ENCODE measurements at places on chromosomes 12 and 14.

DNA sequence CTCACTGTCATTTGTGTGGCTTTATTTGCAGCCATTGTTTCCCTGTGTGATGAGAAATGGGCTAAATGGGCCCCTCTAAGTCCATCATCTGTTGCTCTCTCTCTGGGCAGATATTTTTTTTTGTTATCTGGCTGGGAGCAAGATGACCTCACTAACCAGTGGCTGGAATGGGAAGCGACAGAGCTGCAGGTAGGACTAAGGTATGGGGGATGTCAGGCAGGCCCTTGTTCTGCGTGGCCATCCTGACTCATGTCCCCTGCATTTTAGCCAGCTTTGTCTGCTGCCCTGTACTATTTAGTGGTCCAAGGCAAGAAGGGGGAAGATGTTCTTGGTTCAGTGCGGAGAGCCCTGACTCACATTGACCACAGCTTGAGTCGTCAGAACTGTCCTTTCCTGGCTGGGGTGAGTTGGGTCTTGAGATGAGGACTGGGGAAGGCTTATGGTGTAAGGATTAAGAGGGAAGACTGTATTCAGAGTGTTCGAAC is 1.3 kb downstream of the MARS1 start:
- DNase-seq = no peak

GRCh38 chr14:103284574-103285467 is 49.2 kb upstream of the EIF5 start:
- no peak for DNase-seq

DNA sequence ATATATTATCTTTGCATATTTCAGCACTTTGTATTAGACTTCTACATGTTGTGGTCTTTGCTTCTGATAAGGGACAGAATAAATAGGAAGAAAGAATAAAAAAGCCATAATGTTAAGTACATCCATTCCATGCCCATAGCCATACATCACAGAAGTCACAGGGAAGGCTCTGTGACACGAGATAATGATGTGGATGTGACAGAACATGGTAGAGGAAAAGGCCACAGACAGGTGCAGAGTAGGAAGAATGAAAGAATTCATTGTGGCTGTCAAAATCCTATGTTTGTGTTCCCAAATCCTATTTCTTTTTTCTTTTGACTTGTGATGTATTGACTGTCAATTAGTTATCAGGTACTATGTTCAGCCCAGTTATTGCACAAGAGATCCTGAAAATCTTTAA is 38.4 kb downstream of the BICD1 start:
- no peak for DNase-seq

DNA sequence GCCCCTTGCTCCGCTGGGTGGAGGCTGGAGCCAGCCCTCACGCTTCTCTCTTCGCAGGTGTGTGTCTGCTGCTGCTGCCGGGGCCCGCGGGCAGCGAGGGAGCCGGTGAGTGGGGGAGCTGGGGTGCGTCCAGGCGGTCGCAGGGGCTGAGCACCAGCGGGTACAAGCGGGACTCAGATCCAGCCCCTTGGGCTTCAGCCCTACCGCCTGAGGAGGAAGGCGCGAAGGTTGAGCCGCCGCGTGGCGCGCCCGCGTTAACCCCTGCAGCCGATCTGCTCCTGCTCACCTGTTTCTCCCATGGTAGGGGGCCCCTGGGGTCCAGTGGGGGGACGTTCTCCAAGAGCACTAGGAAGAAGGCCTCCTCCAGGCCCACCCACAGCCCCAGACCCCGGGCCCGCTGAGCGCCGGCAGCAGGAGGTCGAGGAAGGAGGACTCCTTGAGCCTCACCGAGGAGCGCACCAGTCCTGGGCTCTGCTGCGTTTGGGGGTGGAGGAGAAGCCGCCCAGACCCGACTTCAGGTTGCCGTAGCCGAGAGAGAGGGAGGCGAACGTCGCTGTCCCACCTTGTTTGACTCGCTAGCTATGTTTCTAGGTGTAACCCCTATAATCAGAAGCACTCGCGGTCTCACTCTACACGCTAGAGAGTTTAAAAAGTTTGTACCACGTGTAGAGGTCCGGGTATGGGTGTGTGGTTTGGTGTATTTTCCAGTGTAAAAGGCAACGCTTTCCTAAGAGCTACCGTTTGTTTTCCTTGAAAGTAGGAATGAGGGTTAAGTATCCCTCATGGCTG is 834 bp downstream of the COCH start:
- peak; percentile 20 for DNase-seq

DNA sequence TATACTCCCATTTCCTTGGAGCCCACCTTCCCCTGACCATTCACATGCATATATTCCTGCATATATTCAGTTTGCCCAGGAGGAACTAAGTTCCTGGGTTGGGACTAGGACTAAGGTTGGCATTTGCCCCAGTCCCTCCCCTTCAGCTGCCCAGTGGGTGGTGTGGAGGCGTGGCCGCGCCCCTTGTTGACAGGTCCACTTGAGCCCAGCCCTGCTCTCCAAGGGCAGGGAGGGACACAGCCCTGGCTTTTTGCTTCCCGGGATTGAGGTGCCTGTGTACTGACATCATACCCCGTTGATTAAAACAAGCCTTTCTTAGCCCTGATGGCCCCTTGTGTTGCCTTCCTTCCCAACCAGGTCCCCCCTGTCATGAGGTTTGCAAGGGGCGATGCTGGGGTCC is 7.3 kb downstream of the ERBB3 start:
- no peak for DNase-seq

GRCh38 chr12:71354871-71355270 is 84.7 kb upstream of the LGR5 start:
- no peak for DNase-seq

DNA sequence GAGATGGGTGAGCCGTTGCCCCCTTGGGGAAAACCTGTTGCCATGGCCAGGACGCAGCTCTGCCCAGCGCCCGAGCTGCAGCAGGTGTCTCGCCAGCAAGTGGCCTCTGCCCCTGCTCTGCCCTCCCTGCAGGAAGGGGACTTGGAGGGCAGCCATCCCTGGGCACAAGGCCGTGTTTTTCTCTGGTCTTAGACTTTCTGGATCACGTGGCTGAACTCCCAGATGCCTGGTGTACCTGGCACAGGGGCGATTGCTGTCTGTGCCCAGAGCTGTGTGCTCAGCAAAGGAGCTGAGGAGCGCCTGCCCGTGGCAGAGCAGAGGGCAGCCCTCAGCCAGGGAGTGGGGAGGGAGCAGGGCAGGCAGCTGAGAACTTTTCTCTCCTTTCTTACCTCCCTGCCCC is 38.0 kb downstream of the TMEM63C start:
- DNase-seq = no peak

DNA sequence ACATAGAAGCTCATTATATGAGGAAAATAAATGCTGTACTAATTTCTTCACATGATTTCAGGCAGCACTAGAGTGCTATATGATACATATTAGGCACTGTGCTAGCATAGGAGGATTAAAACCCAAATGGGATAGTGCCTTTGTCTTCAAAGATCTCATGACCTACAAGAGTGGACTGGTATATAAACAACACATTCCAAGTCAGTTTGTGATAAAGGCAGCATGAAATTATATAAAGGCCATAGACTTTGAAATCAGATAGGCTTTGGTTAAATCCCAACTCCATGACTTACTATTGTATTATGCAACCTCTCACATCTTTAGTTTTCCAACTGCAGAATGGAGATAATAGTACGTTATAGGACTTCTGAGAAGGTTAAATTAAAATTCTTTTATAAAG is 179.7 kb downstream of the RAD51B start:
- no peak for DNase-seq

Data from neural crest cell (in vitro differentiated cells).